ENCODE measurements at places on chromosomes 3 and 15. TPM values are rescaled to one million over a fixed set of nuclear protein-coding genes. Genes with fewer than 3 reads are reported as not detected.

DNA sequence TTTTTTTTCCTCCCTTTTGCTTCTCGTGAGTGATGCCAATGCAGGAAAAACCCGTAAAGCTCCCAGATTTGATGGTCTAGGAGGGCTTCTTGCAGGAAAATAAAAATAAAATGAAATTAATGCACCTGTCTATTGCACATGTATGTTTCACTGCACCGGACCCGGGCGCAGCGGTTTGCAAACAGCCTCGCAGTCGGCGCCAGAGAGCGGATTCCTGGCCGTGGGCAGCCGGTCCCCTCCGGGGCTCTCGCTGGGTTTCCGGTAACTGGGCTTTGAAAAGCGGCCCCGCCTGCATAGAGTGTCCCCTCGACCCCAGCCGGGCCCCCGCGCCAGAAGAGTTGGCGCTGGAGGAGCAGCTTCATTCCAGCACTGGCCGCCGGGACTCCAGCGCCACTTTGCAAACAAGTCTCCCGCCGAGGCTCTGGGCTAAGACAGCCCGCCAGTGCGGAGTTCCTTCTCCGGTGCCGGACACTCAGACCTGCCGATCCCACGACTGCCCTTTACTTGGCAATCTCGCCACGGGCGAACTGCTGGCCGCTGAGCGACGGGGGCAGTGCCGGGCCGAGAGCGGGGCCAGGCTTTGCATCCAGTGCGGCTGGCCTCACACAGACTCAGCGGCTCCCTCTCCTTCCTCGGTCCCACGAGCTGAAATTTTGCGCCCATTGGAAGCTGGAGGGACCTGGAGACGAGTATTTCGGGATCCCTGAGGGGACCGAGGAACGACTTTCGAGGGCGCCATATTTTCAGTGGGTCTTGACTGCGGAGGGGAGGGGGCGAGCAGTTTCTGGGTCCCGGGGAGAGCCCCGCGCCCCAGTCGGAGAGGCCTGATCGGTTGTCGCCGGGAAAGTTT, 225.9 kb upstream of the C2CD4B start:
- DNase-seq: peak; percentile 42

GRAMD2A gene
- 0.63 TPM for total RNA-seq

- no peak for DNase-seq
Measured at GRCh38 chr3:138440121-138440521, 5.7 kb downstream of the ESYT3 start.

TFRC gene
- total RNA-seq: 80.3 TPM

DNA sequence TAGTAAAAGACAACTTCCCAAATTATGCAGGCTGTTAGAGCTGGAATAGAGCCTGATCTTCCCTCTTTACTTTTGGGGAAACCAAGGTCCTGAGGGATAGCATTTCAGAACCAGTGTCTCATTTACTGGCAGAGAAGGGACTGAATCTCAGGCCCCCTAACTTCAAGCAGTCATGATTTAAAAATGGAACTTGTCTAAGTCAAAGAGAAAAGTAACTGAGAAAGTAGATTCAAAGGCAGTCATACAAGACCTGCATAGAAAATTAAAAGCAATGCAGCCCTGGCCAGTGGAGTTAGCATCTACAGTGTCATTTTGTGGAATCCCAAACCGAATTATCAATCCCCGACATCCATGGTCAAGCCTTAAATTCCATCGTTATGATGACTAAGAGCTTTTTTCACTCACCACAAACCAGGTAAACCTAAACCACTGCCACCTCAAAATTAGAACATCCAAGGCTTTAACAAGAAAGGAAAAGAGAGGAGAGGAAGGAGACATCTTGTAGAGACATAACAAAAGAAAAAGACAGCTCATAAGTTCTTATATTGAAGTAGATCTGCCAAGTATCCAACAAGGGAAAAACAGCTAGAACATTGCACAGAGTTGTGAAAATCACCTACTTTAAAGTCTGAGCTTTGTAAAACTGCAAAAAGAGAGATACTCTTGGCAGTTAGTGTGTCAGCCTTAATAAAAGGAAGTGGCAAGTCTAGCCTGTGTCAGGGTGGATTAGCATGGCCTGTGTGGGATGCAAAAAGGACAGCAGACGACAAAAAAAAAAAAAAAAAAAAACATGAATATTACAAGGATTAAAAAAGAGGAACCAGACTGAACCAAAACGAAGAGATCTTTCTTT, 54.1 kb upstream of the CCR2 start:
- no peak for DNase-seq

GRCh38 chr3:99663977-99664376, 25.6 kb downstream of the COL8A1 start:
- DNase-seq: no peak

- no peak for DNase-seq
Measured at GRCh38 chr3:183114384-183115178, 15.3 kb upstream of the MCCC1 start.

CNTN3 gene
- total RNA-seq: 0.74 TPM

GRCh38 chr3:129958755-129959154, 15.8 kb upstream of the TRH start:
- no peak for DNase-seq

- DNase-seq: no peak
Measured at GRCh38 chr3:83941990-83942745, 1016.6 kb upstream of the CADM2 start.

DNA sequence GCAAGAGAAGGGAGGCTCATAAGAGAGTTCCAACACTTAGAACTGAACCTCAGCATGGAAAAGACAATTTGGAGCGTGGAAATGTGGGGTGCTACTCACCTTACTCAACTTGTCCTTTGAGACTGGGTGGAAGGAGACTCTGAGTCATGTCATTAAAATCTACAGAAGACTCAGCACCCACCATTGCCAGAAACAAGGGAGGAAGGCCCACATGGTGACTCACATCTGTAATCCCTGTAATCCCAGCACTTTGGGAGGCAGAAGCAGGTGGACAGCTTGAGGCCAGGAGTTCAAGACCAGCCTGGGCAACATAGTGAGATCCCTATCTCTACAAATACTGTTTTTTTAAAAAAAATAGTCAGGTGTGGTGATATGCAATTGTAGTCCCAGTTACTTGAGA, 161.9 kb upstream of the UBE3A start:
- no peak for DNase-seq

ST6GAL1 gene
- total RNA-seq: 3.3 TPM

DNA sequence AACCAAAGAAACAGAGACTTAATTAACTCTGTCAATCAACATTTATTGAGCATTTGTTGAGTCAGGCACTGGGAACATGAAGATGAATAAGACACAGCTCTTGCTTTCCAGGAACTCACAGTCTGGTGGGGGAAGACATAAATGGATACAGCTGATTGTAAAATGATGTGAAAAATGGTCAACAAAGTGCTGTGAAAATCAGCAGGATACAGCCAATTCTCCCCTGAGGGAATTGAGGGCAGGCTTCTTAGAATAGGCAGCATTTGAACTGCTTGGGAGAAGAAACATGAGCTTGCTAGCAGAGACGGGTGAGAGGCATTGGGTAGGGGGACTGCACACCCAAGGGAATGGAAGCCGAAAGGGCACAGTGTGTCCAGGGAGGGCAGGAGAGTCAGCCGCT, 41.1 kb downstream of the MFSD1 start:
- DNase-seq: peak; percentile 13

NDN gene
- 89.0 TPM for total RNA-seq

DNA sequence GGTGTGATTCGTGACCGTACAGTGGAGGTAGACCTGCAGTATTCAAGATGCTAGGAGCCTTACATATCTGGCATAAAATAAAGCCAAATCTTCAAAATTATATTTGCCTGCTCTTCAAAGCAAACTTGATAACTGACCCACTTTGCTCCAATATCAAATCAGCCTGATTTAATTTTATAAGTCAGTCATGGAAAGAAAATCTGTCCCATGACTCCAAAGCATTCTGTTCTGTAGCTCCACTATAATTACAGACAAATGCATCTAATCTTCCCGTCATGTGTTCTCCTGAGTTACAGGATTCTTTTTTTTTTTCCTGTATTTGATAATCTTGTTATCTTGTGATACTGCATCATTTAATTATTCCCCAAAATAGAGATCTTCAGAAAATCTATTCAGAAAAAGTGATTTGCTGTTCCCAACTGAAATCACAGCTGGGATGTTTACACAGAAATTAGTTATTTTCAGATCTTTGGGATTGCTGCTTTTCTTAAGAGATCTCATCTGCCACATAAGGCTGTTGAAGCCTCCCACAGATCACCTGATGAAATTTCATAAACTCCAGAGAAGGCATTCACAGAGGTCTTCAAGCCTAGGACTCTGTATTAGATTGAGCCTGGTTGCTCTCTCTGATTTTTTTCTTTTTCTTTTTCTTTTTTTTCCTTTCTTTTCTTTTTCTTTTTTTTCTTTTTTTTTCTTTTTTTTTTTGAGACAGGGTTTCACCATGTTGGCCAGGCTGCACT, 27.2 kb downstream of the TIMP4 start:
- no peak for DNase-seq
